Stimulated activated CD4-positive, alpha-beta T cell treated with anti-CD3 and anti-CD28 coated beads, TNF-alpha, amount 100 ng/mL, for 24 hours (primary cell): ENCODE measurements at places on chromosomes 5 and 9.

DNA sequence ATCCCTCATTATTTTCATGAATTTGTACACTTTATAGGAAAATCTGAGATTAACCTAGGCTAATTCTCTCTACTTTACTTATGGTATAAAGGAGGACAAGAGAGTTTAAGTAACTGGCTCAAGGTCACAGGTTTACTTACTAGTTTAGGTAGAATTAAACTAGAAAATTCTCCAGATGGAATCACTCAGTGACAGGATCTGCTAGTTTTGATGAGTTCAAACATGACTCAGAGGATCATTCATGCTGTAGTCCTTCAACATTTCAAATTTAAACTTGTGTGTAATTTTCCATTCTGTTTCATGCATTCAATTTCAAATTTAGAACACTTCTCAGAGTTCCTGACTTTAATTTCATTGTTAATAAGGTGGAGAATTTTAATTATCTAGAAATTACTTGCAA is 485.7 kb upstream of the TUSC1 start:
- no peak for DNase-seq

GRCh38 chr5:65157906-65158603 is 323.7 kb downstream of the ADAMTS6 start:
- DNase-seq: no peak

DNA sequence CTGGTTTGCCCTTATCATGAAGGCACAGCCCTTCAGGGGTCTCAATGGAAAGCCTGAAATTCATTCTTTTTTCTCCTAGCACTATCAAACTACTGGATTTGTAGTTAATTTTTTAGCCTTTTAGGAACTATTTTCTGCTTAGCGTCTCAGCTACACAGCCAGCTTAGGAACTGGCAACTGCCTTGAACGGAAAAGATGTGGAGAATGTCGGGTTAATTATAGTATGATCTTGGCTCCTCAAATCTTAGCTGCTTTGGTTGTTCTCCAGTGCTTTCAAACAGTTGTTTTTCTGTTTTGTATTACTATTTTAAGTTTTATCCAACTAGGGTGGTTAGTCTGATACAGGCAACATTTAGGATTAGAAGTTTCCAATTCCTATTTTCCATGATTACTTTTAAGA is 44.1 kb downstream of the CCNH start:
- DNase-seq: no peak

DNA sequence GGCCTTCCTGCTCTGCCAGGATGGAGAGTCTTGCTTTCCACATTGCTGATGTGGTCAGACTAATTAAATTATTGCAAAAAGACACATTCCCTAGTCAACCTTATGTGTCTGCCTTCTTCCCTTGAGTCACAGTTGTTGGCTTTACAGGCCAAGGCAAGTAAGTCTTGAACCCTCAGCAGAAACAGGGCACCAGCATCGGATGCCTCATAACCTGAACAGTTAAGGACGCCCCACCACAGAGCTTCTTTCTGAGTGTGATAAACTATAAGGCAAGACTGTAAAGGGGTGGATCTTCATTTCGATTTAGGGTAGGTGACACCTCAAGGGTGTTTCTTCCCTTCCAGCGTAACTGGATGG is 670 bp upstream of the KIF2A start:
- DNase-seq: no peak

- DNase-seq: no peak
Observed at GRCh38 chr5:170365011-170365410, 24.2 kb downstream of the KCNMB1 start.

DNA sequence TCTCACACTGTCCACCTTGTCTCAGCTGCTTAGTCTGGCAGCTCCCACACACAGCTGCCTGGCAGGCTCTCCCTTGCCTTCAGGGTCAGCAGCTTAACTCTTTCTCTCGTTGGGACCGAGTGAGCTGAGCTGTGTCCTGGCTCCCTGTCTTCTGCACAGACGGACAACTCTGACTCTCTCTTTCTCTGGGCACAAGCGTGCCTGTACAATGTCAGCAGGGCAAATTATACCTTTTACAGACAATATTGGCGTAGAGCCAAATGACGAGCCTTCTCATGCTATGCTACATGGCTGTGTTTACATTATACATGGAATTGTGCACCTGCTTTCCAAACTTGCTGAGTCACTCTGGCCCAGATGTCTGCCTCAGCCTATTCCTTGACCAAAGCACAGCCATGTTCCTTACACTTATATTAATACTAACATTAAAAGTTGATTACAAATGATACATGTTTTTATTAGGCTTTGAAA is 188.6 kb downstream of the CYLC2 start:
- DNase-seq: no peak

DNA sequence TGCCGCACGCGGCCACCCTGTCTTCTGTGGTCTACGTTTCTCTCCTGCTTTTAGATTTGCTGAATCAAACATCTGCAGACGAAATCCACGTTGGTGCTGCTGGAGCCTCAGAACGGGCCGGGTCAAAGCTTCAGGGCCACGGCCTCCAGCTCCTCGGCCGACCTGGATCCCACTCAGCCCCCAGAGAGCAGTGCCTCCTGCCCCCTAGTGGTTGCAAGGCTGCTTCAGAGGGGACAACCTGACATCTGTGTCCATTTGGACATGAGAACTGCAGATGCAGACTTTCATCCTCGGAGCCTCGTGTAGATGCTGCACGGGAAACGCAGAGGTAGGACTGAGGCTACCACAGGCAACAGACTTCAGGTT is 23.0 kb upstream of the SLC6A3 start:
- no peak for DNase-seq

DNA sequence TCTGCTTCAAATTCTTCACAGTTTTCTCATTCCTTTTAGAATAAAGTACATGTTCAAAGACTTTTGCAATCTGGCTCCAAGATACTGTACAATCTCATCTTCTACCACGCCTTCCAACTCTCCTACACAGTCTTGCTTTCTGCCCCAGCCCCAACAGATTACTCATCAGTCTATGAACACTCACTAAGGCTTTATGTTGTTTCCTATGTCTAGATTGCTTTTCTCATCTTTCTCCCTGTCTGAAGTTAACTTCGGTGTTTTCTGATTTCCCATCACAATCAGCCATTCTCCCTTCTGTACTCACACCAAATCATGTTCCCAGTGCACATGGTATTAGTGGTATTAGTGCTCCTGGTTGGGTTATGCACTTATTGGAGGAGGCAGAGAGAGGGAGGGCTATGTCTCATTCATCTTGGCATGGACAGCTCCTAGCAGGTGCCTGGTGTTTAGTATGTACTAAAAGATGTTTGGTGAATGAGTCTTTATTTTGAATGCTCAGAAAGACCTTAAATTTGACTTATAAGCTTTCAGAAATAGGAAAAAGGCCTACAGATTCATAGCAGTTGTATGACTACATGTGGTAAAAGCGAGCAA is 44.0 kb upstream of the ZNF608 start:
- no peak for DNase-seq

DNA sequence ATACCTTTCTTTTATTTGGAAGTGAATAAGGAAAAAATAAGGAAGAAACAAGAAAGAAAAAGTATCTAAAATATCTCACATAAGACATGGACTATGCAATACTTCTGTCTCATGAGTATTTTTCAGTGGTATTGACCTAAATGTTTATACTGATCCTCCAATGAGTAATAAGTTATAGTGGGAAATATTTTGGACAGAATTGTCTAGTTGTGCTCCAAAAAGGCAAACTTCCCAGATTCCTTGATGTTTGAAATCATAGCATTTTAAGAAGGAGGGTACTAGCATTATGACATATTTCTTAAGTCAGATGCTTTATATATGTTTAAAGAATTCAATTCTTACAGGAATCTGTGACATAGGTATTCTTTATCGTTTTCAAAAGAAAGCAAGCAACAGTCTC is 34.5 kb upstream of the BASP1 start:
- no peak for DNase-seq

GRCh38 chr5:113302120-113302519 is 132.7 kb downstream of the TSSK1B start:
- no peak for DNase-seq

- DNase-seq: peak; percentile 37
Observed at GRCh38 chr9:69180670-69181069, 6.6 kb downstream of the TJP2 start.

GRCh38 chr5:168477060-168477459 is 9.2 kb upstream of the RARS1 start:
- DNase-seq: no peak

GRCh38 chr5:111453295-111453694 is 59.0 kb downstream of the STARD4 start:
- no peak for DNase-seq

DNA sequence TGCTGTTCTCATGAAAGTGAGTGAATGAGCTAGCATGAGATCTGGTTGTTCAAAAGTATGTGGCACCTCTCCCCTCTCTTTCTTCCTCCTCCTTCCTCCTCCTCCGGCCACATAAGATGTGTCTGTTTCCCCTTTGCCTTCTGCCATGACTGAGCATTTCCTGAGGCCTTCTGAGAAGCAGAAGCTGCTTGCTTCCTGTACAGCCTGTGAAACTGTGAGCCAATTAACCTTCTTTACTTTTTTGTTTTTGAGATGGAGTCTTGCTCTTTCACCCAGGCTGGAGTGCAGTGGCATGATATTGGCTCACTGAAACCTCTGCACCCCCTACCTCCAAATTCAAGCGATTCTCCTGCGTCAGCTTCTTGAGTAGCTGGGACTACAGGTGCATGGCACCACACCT is 6.1 kb downstream of the S100Z start:
- no peak for DNase-seq

- no peak for DNase-seq
Observed at GRCh38 chr9:113359385-113359784, 10.0 kb downstream of the BSPRY start.

- DNase-seq: no peak
Observed at GRCh38 chr9:86734771-86735170, 212.5 kb downstream of the GAS1 start.

DNA sequence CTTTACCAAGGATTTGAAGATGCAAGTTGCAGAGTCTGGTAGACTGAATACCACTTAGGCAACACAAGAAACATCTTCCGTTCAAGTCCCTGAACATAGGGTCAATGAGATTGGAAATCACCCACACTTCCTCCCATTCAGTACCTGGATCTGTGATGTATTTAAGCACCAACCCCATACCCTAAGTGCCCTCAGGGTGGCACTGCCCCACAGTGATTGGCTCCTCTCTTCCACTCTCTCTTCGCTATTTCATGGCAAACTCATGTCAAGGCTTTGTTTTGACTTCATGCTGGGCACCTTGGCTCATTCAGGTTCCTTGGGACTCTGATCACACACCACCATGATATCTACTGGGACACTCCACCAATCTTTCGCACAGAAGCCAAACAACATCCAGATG is 53.7 kb downstream of the GGTA1 start:
- DNase-seq: no peak

GRCh38 chr5:79235261-79235633 is 684 bp upstream of the JMY start:
- no peak for DNase-seq

- DNase-seq: no peak
Observed at GRCh38 chr5:159786901-159787691, 129.2 kb upstream of the ADRA1B start.

DNA sequence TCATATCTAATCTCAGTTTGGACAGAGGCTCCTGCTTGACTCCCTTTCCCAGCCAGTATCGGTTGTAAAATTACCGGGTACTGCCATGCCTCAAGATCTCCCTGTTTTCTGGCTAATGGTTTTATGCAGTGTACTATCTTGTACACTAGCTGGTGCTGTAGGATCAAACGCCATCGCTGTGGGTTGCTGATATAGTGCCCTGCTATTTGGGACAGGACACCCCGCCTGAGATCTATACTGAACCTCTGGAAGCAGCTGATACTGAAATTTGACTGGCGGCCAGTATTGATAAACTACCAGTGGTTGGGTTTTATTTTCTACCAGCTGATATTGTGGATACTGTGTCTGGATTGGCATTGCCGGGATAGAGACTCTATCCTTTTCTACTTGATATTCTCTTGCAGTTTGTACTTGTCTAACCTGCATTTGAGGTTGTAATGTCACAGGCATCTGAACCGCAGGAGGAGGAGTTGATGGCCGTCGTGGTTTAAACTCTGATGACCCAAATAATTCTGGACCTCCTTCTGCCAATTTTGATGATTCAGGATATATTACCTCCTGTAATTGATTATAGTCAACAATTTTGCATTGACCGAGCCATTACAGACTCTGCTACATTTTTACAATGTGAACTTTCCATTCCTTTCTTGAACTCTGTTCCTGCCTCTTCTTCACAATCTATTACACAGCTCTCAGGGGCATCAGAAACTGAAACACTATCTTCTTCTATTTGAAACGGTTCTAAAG is 112.5 kb upstream of the LARP1 start:
- DNase-seq: no peak

GRCh38 chr5:32067774-32068470 is 106.2 kb downstream of the GOLPH3 start:
- no peak for DNase-seq

- DNase-seq: no peak
Observed at GRCh38 chr9:121748074-121748473, 96.6 kb downstream of the DAB2IP start.

DNA sequence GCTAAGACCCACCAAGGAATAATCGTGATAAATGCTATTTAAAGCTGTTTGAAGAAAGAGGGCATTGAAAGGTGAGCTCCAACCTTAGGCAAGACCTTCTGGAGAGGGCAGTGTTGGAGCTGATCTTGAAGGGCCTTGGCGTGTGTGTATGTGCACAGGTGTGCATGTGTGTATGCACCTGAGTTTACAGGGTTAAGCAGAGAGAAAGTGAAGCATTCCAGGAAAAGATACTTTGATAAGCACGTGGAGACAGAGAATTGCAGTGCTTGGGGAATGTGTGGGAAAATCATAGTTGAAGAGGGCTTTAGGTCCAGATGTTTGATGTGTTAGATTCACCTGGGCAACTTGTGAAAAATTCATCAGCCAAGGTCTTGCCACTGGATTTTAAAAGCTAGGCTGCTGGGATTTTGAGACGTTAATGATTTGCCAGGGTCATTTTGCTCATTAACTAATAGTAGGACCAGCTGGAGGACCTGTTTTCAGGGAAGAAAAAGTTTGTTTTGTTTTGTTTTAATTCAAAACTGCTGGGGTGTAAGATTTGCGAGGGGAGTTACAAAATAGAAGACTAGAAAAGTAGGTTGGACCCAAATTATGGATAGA is 78.3 kb upstream of the ANKRD55 start:
- DNase-seq: no peak

DNA sequence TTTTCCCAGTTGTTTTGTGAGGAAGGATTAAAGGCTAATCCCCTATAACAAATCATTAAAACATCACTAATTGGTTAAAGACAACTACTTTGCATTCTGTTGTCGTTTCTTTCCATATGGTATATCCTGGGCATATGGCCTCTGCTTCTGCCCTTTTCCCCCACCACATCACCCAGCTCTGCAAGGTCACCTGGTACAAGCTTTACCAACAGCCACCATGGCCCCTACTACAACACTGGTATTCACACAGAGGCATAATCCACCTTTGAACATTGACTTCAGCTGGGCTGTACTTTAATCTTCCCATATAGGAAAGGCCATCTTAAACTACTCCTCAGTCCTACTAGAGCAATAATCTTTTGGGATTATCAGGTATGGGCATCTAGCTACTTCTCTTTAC is 866.1 kb downstream of the TLE4 start:
- no peak for DNase-seq

GRCh38 chr5:25393256-25393655 is 748.5 kb upstream of the CDH10 start:
- no peak for DNase-seq

GRCh38 chr9:115328677-115329076 is 210.7 kb upstream of the TNC start:
- no peak for DNase-seq

GRCh38 chr9:127717766-127718165 is 1.9 kb downstream of the TTC16 start:
- no peak for DNase-seq

GRCh38 chr5:16809395-16810207 is 126.5 kb downstream of the MYO10 start:
- DNase-seq: no peak
